GM23248 (cell line): ENCODE measurements at places on chromosomes 3 and 15. TPM values are rescaled to one million over a fixed set of nuclear protein-coding genes. Genes with fewer than 3 reads are reported as not detected.

DNA sequence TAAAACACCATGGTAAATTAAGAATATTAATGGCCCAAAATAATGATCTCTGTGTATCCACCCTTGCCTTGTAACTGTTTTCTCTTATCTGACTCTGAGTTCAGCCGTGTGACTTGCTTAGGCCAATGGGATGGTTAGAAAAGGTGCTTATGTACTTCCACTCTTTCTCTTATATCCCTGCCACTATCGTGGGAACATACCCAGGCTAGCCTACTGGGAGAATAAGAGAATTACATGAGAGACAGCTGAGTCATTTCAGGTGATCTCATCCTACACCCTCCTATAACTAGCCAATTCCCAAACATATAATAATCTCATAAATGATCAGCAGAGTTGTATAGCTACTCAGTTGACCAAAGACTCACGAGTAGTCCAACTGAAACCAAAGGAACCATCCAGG is 98.3 kb upstream of the ABI3BP start:
- H3K27me3 ChIP-seq, result no peaks in the 10 kb centered on the region
- no peak overlapping the region for H3K27ac ChIP-seq
- 0 out of 2 replicates have a peak, but pooled peaks cover 5% of the 10 kb centered on the region for H3K4me1 ChIP-seq

The PPIB gene
- total RNA-seq, result 994 and 1,188 TPM in 2 replicates

The TMC3 gene
- total RNA-seq, result not detected in 2 replicates

The TMEM62 gene
- 5.9 and 11.2 TPM in 2 replicates for total RNA-seq

DNA sequence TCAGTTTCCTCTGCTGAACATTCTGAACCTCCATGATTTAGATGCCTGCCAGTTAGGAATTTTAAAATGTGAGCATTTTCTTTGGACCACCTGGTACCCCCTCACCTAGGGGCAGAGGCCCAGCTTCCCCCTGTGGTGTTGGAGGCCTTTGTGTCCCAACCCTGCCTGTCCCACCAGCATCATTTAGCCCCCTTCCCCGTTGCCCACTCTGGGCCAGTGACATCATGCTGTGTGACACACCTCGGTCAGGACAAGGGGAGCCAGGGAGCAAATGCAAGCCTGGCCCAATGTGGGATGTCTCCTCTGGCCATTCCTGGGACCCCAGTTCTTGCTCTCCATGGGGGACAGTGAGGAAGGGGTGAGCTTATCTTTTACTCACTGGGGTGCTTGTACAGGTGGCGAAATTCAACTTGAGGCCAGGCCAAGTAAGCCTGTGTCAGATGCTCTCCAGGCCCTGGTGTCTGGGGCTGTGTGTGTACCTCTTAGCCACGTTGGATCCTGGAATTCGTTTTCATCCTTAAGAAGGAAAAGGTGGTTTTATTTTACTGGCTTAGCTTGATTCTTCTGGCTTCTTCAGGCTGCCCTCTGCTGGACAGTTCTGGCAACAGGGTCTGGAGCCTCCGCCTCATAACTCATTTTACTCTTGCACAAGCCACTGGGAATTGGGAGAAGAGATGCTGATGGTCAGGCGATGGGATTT is 49.7 kb upstream of the MYZAP start:
- H3K4me1 ChIP-seq, result peaks cover 10% of the 10 kb centered on the region
- H3K36me3 ChIP-seq, result no peaks in the 10 kb centered on the region
- no peak overlapping the region for H3K27ac ChIP-seq
- peak; percentile 85 for DNase-seq

The DUOXA2 gene
- total RNA-seq, result not detected in 2 replicates
